Activated T-helper 1 cell treated with anti-CD3 and anti-CD28 coated beads, Interleukin-2, amount 50 U/mL, for 16 hours (primary cell): ENCODE measurements at places on chromosomes 7 and 10.

DNA sequence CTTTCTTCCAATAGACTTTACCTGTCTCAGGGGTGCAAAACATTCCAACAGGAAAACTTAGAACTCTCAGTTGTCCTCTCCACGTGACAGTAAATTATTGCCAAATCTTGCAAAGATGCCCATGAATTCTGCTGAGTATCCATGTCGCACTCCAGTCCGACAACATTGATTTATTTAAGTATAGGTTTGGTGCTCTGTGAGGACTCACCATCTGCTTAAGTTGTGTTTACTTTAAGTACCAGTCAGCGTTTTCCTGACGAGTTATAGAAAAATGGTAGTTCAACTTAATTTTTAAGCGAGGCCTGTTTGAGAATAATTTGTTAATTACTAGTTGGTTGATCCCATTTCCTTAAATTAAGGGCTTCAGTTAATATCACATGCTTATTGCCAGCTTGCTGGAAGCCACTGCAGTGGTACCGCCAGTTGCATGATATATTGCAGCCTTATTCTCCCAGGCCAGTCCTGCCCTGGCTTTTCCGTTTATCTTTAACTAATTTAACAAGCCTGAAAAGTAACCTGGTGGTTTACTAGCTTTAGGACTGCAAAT is 27.8 kb downstream of the CREB5 start:
- DNase-seq, result no peak

DNA sequence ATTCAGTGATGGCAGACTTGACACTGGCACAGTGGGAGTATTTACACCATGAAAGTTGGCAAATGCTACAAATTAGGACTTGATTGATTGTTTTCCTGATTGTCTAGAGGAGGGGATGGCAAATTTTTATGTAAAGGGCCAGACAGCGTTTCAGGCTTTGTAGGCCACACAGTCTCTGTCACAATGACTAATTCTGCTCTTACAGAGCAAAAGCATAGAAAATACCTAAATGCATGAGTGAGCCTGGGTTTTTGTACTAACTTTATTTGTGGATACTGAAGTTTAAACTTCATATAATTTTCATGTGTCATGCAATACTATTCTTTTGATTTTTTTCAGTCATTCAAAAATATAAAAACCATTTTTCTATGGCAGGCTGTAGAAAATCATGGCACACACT is 9.0 kb upstream of the ARMS2 start:
- DNase-seq, result no peak

DNA sequence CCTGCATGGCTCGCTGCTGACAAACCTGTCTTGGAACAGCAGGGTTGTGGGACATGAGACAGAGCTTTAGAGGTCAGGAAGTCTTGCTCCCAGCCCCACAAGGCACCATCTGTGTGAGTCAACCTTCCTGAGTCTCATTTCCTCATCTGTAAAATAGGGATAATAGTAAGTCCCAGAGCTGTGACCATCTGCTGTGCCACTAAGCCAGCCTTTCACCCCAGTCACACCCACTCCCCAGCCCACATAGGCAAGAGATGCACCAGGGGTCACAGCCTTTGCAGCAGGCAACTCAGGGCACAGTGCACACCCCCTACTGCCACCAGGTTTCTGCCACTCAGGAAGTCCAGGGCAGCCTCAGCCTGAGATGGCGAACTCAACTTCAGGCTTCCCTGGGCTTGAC is 29.4 kb upstream of the CDH23 start:
- no peak for DNase-seq

DNA sequence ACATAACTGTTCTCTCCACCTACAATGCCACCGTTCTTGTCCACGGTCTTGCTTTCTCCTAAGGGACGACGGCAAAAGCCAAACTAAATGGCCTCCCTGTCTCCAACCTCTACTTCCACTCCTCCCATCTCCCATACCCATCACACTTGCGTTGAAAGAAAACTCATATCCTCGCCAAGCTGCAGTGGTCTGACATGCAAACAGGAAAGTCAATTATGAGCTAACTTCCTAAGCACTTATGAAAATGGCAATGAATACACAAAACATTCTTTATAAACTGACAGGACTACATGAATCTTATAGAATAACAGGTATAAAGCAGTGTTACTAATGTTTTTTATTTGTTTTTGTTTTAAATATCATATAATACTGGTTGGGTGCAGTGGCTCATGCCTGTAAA is 46.4 kb downstream of the TYW1B start:
- no peak for DNase-seq

DNA sequence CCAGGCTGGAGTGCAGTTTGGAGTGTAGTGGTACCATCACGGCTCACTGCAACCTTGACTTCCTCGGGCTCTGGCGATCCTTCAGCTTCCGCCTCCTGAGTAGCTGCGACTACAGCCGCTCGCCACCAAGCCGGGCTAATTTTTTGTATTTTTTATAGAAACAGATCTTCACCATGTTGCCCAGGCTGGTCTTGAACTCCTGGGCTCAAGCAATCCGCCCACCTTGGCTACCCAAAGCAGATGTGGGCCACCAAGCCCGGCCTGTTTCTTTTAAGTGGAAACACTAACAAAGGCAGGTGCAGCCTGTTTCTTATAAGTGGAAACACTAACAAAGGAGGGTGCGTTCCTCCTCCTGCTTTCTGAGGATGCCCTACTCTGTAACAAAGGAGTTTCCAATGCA is 18.2 kb downstream of the PRF1 start:
- DNase-seq, result no peak

GRCh38 chr7:23247603-23248335 is 1.2 kb downstream of the GPNMB start:
- DNase-seq, result no peak

DNA sequence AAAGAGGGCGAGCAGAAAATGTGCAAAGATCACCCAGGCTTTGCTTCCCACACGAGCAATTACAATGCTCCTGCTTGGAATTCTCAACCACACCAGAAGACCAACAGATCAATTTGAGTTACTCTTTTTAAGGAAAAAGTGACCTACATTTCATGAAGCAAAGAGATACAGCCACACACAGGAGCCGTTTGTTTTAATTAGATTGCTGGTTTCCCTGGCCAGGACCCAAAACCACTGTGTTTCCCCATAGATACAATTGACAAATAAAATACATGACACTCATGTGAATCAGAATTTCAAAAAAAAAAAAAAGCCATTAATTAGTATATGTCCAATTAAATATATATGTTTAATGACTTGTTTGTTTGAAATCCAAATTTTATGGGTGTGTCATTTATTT is 458.3 kb downstream of the PLXDC2 start:
- DNase-seq, result no peak

DNA sequence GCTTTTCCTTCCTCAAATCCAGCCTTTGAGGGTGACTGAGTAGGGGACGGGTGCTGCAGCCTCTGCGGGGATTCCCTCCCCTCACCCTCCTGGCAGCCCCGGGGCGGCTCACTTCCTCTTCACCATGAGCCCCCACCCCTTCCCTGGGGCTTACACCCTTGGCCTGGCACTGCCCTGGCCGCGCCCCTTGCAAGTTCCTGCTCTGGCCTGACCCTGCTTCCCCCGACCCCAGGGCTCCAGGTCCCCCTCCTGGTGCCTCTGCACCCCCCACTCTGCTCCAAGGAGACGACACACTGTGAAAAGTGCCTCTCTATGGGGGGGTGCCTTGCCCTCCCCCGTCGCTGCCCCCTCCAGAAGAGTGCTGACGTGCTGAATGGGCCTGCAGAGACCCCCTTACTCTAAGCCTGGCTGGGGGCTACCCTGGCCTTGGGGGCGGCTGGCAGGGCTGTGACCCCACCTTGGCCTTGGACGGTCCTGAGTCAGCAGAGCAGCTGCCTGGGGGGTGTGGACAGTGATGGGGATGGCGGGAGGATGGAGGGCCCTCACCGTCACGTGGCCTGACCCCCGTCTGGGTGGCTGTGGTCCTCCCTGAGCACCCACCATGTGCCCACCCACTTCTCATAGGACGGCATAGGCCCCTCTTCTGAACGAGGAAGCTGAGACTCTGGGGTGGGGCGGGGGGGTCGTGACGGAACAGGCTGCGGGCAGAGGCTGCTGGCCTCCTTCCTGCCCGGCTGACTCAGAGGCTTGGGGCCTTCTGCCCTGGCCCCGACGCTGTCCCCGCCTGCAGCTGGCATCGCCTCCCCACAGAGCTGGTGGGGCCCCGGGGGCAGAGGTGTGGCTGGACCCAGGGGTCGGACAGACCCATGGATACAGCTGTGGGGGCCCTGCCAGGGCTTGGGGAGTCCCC is 9.8 kb downstream of the LFNG start:
- DNase-seq, result peak; percentile 32

- DNase-seq, result no peak
Observed at GRCh38 chr7:154905146-154905545, 97.8 kb downstream of the PAXIP1 start.

DNA sequence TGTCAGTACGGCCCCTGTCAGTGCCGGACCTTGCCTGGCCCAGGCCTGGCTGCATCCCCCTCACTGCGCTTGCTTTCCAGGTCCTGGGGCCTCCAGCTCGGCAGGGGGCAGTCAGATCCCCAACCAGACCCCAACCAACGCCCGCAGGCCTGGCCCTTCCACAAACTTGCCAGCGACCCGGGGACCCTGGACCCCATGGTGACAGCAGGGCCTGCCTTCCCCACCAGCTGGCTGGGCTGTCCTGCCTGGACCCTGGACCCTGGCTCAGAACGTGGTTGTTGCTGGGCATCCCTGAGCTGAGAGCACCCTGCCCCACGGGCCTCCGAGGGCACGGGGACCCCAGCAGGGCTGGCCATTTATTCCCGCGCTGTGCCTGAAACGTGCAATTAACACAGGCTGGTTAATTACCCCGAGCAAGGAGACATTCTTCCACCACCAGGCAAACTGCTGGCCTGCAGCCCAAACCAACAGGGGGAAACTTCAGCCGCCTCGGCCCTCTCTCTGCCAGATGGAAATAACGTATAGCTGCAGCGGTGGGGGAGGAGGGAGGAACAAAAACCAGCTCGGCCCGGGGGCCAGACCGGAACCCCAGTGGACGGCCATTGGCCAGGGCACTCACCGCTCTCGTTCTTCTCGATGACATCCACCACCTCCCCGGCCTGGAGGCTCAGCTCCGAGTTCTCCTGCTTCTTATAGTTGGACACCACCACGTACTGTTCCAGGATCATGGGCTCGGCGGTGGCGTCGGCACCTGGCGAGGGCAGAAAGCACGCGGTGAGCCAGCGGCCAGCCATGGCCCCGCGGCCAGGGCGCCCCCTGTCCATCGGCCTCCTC is 167.1 kb downstream of the NEURL1 start:
- DNase-seq, result no peak

GRCh38 chr7:36677769-36678437 is 46.4 kb downstream of the AOAH start:
- peak; percentile 34 for DNase-seq

DNA sequence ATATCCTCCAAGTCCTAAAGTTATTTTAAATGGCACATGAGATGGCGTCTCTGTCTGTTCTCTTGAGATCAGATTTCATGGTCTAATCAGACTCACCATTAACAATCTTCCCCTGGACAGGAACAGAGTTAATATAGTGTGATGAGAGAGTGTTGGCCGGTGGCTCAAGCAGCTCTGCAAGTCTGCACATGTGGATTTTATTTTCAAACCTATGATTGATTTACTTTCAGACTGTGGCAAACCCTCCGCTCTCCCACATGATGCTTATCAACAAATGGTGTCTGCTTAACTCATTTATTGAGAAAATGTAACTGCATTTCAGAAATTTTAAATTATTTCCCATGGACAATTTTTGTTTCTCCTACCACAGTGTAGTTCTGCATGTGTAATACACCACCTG is 46.5 kb upstream of the HGF start:
- DNase-seq, result no peak

DNA sequence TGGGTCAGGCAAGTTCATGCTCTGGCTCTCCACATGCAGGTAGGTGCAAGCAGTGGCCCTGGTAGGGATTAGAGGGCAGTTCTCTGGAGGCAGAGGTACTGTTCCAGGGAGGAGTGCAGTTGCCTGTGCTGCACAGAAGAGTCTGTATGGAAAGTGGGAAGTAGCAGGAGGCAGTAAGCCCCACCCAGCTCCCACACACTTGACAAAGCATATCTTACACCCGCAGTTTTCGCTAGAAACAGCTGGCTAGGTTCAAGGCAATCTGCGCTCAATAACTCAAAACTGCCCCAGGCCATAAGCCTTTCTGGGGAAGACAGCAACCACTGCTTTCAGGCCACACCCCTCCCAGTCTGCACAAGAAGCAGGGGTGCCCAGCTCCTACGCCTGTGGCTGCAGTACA is 33.1 kb upstream of the ARMC3 start:
- DNase-seq, result no peak
